Gastroesophageal sphincter (tissue), 4 donors: ENCODE measurements at places on chromosomes 12 and 14. TPM values are rescaled to one million over a fixed set of nuclear protein-coding genes. Genes with fewer than 3 reads are reported as not detected.

The CLEC9A gene
- not detected for total RNA-seq

The PARP2 gene
- 18.1 TPM for total RNA-seq

The GMFB gene
- total RNA-seq, result 41.2 TPM

- no peak for ATAC-seq
Measured at GRCh38 chr14:104395276-104395675, 184.3 kb upstream of the C14orf180 start.

DNA sequence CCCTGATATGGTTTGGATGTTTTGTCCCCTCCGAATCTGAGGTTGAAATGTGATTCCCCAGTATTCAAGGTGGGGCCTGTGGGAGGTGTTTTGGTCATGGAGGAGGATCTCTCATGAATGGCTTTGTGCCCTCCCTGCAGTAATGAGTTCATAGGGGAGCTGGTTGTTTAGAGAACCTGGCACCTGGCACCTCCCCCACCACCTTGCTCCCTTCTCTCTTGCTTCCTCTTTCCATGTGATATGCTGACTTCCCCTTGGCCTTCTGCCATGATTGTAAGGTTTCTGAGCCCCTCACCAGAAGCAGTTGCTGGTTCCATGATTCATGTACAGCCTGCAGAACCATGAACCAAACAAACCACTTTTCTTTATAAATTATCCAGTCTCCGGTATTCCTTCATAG is 32.6 kb downstream of the CD163L1 start:
- ATAC-seq, result no peak

- ATAC-seq, result no peak
Measured at GRCh38 chr12:126139355-126139754, 1074.1 kb downstream of the AACS start.

GRCh38 chr12:19739195-19739776 is 300.0 kb downstream of the AEBP2 start:
- peak; percentile 53 for ATAC-seq

GRCh38 chr12:581321-581720 is 81.9 kb downstream of the NINJ2 start:
- ATAC-seq, result no peak

DNA sequence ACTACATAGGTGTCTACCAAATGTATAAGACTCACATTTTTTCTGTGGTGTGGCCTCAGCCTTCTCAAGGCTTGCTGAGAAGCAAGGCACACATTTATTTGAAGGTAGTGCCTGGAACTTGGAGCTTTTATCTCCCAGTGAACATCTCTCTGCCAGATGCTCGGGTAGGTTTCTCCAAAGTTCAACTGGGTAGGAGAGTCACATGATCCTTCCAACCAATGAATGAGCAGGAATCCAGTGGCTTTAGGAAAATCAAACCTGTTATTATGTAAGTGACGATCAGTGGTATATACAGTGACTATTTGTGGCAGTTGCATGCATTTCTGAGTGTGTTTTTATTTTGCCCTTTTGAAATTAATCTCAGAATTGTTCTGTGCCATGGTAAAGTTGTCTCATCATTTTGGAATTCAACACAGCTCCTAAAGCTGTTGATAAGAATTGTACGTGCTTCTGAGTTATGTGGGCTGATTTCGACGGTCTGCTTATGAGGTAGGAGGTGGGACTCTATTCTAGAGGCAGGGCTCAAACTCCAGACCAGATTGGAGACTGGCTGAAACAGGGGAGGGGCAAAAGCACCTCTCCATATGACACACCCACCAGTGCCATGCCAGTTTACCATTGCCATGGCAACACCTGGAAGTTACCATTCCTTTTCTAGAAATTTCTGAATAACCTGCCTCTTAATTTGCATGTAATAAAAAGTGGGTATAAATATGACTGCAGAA is 57.6 kb downstream of the EID3 start:
- ATAC-seq, result no peak

DNA sequence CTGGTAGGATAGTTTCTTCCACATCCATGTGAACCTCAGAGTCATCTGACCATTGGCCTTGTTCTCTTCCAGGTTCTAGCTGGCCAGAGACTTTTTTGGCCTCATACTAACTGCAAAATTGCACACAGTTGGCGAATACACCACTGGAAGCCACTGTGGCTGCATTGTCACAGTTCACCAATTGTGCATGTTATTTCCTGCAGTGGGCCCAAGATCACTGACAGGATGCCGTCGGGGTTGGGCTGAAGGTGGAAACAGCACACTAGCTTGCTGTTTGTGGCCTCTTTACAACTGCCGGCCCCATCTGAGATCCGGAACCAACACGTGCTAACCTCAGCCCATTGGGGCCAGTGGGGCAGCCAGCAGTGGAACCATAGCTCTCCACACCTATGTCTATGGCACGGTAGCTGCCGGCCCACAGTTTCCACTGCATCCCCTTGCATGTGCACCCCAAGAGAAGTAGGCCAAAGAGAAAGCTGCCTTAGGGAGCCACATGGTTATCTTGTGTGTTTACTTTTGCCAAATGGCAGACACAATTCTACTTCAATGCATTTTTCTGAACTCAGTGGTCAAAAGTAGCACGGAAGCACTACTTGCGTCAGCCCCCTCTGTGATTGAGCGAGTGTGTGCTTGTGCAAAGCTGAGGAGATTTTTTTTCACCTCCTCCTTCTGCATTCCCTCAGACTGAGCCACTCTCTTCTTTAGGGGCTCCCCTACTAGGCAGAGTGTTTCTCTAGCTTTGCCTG is 464.0 kb downstream of the RAD51B start:
- peak; percentile 48 for ATAC-seq

GRCh38 chr12:3130057-3130830 is 53.1 kb downstream of the TSPAN9 start:
- ATAC-seq, result no peak

The SLC6A13 gene
- not detected for total RNA-seq

DNA sequence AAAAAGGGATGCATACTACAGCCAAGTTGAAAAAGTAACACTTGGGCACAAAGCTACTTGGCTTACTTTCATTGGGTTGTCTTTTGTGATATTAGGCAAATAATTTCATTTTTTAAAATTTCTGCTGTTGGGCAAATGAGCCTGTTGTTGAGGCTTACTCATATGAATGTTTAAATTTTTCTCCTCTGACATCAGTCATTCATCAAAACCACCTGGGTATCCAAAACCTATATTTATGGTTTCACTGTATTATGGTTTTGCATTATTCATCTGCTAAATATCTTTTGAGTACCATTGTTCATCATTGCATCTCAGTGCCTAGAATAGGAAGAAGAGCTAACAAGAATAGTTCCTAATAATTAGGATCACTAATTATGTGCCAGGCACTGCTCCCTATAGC is 28.1 kb downstream of the DYRK2 start:
- ATAC-seq, result no peak

The COCH gene
- 5.4 TPM for total RNA-seq

The BLOC1S1 gene
- total RNA-seq, result 204 TPM

GRCh38 chr12:19799216-19799615 is 359.9 kb downstream of the AEBP2 start:
- ATAC-seq, result no peak

DNA sequence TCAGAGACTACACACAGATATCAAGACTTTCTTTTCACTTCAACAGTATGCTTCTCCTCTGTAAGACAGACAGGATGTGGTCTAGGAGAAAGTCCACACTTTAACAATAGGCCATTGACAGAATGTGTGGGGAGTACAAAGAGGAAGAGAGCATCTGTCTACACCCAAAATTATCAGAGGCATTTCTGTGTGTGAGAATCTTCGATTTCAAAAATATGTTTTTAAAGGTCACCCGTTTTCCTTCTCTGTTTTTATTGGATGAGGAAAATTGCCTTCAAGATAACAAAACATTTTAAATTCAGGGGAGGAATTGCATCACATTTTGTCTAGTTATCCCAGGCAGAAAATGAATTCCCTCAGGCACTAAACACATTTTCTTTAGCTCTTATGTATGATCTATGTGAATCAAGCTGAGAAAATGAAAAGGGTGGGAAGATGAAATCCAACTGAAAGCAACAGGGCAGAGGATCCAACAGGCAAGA is 16.4 kb downstream of the NAV3 start:
- ATAC-seq, result no peak

DNA sequence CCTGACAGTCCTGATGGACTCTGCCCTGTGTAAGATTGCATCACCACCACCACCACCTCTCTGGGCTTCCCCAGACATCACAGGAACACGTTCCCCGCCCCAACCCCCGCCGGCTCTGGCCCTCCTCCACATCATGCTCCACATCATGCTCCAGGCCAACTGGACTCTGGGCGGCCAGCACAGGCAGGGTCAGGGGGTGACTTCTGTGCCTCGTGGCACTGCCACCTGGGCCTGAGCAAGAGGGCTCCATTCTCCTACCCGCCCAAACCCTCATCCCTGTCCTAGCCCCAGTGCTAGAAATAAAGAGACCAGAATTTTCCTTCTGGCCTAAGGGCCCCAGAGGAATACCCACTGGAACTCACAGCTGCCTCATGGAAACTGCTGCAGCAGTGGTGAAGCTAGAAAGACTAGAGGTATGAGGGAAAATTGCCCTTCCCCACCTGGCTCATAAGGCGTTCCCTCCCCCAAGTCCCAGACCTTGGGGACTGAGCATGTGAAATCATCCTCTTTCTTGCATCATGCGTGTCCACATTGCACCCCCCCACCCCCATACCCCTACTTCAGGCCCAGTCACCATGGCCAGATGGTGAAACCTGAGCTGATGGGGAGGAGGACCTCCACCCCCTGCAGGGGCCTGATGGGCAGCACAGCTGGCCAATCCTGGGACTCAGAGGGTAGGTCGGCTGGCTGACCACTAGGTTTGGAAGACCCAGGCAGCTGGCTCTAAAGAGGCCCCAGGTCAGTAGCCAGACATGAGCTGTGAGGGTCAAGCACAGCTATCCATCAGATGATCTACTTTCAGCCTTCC is at the start of gene INHBE:
INHBE (plus strand) TSS at position 742 of the 808 bp plus-strand sequence. CDS start 230 bp downstream, outside the sequence.
- no peak for ATAC-seq

DNA sequence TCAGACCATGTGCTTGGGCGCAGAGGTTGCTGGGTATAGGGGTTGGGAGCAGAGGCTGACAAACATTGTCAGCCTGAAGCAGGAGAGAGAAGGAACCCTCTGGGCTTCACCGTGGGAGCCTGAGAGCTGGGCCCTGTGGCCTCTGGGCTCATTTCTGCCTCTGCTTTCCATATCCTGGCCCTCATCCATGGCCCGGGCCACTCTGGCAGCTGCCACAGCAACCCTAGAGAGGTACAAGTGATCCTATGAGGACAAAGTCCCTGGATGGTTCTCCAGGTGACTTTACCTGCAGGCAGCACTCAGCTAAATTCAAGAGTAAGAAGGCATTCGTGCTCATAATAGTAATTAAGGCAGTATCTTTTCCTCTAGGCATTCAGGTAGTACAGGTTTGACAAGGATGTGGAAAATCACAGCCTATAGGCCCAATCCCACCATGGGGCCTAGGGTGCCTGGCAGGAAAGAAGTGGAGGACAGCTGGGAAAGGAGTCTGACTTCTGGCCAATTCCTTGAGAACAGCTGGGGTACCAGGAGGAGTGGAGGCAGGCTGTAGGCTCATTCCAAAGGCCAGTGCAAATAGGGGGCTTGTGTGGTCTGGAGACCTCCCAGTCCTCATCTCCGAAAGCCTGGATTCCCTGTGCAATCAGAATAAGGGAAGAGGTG is 3.6 kb upstream of the TTC7B start:
- no peak for ATAC-seq

GRCh38 chr14:92356677-92357076 is 33.7 kb downstream of the SLC24A4 start:
- ATAC-seq, result no peak

The SIRT4 gene
- 0.67 TPM for total RNA-seq

DNA sequence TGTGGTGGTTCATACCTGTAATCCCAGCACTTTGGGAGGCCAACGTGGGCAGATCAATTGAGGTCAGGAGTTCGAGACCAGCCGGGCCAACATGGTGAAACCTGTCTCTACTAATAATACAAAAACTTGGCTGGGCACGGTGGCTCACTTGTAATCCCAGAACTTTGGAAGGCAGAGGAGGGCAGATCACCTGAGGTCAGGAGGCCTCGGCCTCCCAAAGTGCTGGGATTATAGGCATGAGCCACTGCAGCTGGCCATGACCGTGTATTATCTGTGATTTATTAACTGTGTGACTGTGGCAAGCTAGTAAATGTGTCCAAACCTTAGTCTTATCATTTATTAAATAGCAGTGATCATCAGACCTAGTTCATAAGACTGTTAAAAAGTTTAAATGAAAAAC is 7.1 kb upstream of the ITPK1 start:
- no peak for ATAC-seq

GRCh38 chr14:75133597-75133996 is 6.7 kb upstream of the NEK9 start:
- ATAC-seq, result no peak

- no peak for ATAC-seq
Measured at GRCh38 chr12:45981075-45981837, 9.1 kb downstream of the SCAF11 start.

The SERPINA12 gene
- total RNA-seq, result not detected

GRCh38 chr12:101828463-101829196 is 2.1 kb downstream of the GNPTAB start:
- ATAC-seq, result no peak

The PPFIA2 gene
- 1.4 TPM for total RNA-seq

GRCh38 chr14:45699471-45699870 is 446.5 kb upstream of the MIS18BP1 start:
- ATAC-seq, result no peak

The PHETA1 gene
- 8.2 TPM for total RNA-seq

DNA sequence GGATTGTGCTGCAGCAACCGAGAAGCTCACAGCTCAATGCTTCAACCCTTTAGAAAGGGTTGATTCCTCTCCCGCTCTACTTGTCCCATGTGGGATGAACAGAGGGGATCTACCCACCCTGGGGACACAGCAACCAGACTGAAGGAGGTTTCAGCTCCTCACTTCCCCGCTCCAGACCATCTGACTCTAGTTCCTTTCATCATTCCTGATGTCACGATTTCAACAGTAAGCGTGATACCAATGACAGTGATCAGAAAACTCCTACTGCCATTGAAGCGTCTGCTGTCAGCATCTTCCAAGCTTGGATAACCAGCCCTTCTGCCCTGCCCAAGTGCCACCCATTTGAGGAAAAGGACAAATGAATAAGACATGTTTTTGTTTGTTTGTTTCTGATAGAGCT is 14.3 kb downstream of the SERPINA1 start:
- ATAC-seq, result no peak

The CLEC4C gene
- not detected for total RNA-seq

- ATAC-seq, result no peak
Measured at GRCh38 chr12:3456809-3457208, 34.2 kb upstream of the PRMT8 start.

GRCh38 chr12:118900993-118901392 is 80.3 kb upstream of the SRRM4 start:
- no peak for ATAC-seq

The KRT82 gene
- total RNA-seq, result not detected

GRCh38 chr14:65028937-65029336 is 42.2 kb downstream of the FNTB start:
- ATAC-seq, result no peak

The GPR68 gene
- 10.3 TPM for total RNA-seq
